ENCODE measurements at places on chromosomes 7 and 10.

DNA sequence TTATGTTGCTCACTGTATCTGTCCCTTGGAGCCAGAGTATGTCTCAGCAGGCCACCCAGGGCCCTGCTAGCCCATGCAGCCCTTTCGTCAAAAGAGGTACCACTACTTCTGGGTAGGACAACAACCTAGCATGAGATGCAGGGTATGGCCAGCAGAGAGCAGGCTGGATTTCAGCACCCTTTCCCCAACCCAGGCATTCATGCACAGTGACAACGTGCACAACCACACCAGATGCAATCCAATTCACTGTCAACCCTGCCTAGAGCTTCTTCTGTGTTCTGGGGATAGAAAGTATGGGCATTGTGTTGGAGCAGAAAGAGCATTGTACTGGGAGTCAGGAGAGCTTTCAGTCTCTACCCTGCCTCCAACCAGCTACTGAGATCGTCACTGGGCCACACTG, 37.9 kb downstream of the JAZF1 start:
- no peak for DNase-seq

- DNase-seq: no peak
Measured at GRCh38 chr7:33854178-33854577, 51.2 kb upstream of the BMPER start.

GRCh38 chr10:59692113-59692512, 17.5 kb downstream of the SLC16A9 start:
- no peak for DNase-seq

GRCh38 chr7:151790830-151791620, 85.9 kb downstream of the PRKAG2 start:
- no peak for DNase-seq

- no peak for DNase-seq
Measured at GRCh38 chr7:151086802-151087244, 548 bp downstream of the AGAP3 start.

DNA sequence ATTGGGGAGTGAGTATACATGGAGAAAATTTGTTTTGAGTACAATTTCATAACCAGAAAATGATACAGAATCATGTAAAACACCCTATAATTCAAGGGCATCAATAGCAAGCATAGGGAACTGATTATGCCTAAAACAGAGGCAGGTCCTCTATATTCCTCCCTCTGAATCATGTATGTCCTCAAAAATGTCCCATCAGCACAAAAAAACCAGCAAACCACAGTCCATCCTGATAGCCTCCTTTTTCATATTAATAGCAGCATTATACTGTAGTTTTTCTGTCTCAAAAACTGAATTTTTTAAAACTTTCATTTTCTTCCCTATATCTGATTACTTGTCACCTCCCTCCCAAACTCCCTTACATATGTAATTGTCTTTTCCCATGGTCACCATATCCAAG, 1057.3 kb downstream of the CNTNAP2 start:
- DNase-seq: no peak

DNA sequence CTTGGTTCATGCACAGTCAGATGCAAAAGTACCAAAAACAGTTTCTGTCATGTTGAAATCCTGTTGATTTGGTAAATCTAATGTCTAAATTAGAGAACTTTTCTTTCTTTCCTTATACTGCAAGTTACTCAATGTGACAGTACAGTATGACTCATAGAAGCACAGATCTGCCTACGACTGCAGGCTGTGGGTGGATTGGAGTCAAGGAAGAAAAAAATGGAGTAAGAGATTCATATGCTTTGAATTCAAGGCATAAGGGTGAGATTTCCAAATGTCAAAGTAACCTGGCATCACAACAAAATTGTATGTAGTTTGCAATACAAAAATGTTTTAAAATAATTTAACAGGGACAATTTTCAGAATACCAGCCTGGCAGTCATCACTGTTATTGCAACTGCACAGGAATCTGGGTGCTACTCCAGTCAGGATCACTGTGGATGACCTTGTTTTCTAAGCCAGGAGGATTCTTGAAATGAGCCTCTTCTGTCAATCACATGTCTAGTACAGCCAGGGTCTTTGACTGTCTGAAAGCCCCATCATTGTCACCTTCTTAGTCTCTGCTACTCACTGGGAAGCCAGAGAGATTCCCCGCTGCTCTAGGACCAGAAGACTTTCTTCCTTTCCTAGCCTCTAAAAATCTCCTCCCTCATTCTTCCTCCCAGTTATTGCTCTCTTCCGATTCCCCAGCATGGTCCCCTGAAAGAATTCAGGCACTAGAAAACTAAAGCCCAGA, 83.6 kb downstream of the CD36 start:
- DNase-seq: peak; percentile 77
